ENCODE measurements at places on chromosomes 5 and 9. TPM values are rescaled to one million over a fixed set of nuclear protein-coding genes. Genes with fewer than 3 reads are reported as not detected.

The HMGCR gene
- 24.0 TPM for total RNA-seq

The FOXD4L4 gene
- 0.21 TPM for total RNA-seq

The CEP72 gene
- total RNA-seq, result 5.0 TPM

The SHOC1 gene
- not detected for total RNA-seq

The TSSK1B gene
- not detected for total RNA-seq

The ARID3C gene
- total RNA-seq, result not detected

The LCN12 gene
- total RNA-seq, result 0.39 TPM

The ENG gene
- 226 TPM for total RNA-seq

The INSL4 gene
- not detected for total RNA-seq

The TTC16 gene
- total RNA-seq, result not detected

The CDHR2 gene
- total RNA-seq, result not detected

The SEMA5A gene
- total RNA-seq, result 67.2 TPM

The SLC1A1 gene
- total RNA-seq, result 0.68 TPM

The GRM6 gene
- not detected for total RNA-seq

The FTMT gene
- total RNA-seq, result not detected

The NXNL2 gene
- total RNA-seq, result 5.3 TPM

The LCN1 gene
- total RNA-seq, result not detected

The IL3 gene
- total RNA-seq, result not detected

The TAF11L11 gene
- total RNA-seq, result not detected

The CNTFR gene
- total RNA-seq, result not detected

The SLC23A1 gene
- not detected for total RNA-seq

The CDH9 gene
- total RNA-seq, result not detected

The SPINK5 gene
- total RNA-seq, result not detected

The FCN2 gene
- total RNA-seq, result not detected

The SLC6A19 gene
- total RNA-seq, result not detected

The LRRC19 gene
- total RNA-seq, result not detected

The UBTD2 gene
- total RNA-seq, result 18.7 TPM

The MYOT gene
- total RNA-seq, result not detected

The SLC6A7 gene
- total RNA-seq, result not detected

The PCDHGB7 gene
- total RNA-seq, result 6.4 TPM
